Fibroblast of skin of abdomen (primary cell): ENCODE measurements at places on chromosomes 12 and 14.

GRCh38 chr12:11765421-11765816, 115.9 kb downstream of the ETV6 start:
- peak; percentile 67 for DNase-seq

- DNase-seq = no peak
These were observed 10.5 kb downstream of the PLD4 start for GRCh38 chr14:104935026-104935650.

GRCh38 chr12:92513231-92513730, 189.5 kb upstream of the PLEKHG7 start:
- no peak for DNase-seq

- DNase-seq = no peak
These were observed 555.9 kb upstream of the TMEM132C start for GRCh38 chr12:127711108-127711507.

- no peak for DNase-seq
These were observed 1155.2 kb downstream of the TMEM121 start for GRCh38 chr14:106681568-106681967.

DNA sequence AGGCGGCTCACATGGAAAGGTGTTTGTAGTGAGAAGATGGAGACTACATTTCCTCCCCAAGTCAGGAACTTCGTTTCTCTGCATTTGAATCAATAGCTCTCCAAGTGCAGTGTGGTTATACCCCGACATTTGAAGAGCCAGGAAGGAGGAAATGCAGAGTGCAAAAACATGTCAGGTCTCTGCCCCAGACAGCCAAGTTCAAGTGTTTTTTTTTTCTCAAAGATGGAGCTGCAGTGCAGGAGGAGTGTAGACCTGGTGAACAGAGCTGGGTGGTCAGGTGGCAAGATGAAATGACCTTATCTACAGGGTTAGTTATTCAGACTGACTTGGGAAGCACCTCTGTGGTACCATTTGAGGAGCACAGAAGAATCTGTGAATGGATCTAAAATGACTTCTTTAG, 21.3 kb downstream of the MLXIP start:
- DNase-seq = no peak

- DNase-seq = no peak
These were observed 367 bp downstream of the GALNT16 start for GRCh38 chr14:69260190-69260860.

GRCh38 chr14:70654632-70655031, 12.9 kb downstream of the TTC9 start:
- no peak for DNase-seq
